ENCODE measurements at places on chromosomes 7 and 10. TPM values are rescaled to one million over a fixed set of nuclear protein-coding genes. Genes with fewer than 3 reads are reported as not detected.

The PRSS1 gene
- not detected for total RNA-seq

The FXYD4 gene
- total RNA-seq = not detected

The VIPR2 gene
- total RNA-seq = 0.74 TPM

The NEUROG3 gene
- not detected for total RNA-seq

The FKBP6 gene
- total RNA-seq = under 0.01 TPM

The METTL27 gene
- 2.3 TPM for total RNA-seq

The PSPH gene
- total RNA-seq = 113 TPM

The PDZD7 gene
- total RNA-seq = 0.42 TPM

The BMS1 gene
- total RNA-seq = 34.9 TPM

The TMEM140 gene
- total RNA-seq = 1.2 TPM

The AKR1C4 gene
- total RNA-seq = not detected

The LRRC4 gene
- total RNA-seq = 0.51 TPM

The TMEM213 gene
- not detected for total RNA-seq

The ABCB4 gene
- total RNA-seq = 1.5 TPM

The PWWP2B gene
- 6.7 TPM for total RNA-seq

DNA sequence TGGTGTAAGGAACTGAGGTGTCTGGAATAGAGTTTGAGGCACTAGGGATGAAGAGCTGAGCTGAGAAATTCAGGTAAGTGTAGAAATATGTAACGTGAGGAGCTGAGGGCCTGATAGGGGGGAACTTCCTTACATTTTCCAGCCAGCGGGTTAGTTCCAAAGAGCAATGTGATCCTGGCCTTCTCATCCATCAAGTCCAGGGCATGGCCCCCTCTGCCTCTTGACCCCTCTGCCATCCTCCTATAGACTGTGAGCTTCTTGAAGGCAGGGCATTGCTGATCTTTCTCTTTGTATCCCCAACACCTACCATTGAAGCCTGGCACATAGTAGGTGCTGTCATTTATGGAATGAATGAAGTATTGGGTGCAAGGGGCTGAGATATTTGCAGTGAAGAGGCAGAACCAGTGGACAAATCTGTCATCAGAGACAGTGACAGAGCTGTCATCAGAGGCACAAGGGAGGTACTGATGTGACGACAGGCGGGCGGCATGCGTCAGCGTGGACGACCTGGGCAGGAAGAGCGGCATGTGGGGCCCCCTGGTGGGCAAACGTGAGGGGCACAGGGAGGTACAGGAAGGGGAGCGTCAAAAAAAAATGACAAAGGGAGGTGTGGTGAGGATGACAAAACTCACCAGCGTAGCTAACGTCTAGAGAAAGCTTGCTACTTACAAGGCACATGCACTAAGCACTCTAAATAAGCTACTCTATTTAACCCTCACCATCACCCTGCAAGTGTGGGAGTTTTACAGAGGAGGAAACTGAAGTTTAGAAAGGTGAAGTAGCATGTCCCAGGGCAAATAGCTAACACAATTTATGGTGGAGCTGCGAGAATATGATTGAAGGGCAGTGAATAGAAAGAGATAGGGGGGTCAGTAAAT, 5.2 kb upstream of the CAMK2G start:
- peak; percentile 87 for DNase-seq

DNA sequence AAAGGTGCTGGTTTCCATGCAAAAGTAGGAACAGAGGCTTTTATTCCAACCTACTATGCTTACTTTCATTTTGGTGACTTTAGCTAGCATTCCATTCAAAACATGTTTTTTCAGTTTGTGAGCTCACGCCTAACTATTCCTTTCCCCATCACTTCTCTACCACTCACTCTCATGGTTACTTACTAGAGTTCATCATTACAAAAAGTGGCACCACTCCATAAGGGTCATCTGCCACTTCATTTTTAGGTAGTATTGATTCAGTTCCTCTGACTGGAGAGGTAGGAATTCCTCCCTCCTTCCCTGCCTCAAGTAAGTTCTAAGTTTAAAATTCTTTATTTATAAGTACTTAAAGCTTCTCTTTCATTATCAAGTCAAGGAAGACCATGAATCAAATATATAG, 543.1 kb downstream of the HTR7 start:
- no peak for DNase-seq

DNA sequence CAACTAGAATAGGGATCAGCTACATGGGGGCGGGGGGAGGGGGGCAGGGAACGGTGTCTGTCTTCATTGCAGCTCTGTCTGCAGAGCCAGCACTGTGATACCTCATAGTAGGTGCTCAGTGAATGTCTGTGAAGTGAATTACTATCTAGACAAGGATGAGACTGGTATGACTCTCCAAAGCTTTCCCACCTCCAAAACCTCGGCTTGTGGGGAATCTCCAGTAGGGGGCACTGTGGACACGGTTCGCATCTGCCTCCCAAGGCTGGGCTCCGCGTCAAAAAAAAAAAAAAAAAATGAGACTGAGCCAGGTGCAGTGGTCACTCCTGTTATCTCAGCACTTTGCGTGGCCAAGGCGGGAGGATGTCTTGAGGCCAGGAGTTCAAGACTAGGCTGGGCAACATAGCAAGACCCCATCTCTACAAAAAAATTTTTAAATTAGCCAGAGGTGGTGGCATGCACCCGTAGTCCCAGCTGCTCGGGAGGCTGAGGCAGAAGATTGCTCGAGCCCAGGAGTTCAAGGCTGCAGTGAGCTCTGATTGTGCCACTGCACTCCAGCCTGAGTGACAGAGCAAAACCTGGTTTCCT, 9.6 kb downstream of the TRIM56 start:
- DNase-seq = peak; percentile 82

DNA sequence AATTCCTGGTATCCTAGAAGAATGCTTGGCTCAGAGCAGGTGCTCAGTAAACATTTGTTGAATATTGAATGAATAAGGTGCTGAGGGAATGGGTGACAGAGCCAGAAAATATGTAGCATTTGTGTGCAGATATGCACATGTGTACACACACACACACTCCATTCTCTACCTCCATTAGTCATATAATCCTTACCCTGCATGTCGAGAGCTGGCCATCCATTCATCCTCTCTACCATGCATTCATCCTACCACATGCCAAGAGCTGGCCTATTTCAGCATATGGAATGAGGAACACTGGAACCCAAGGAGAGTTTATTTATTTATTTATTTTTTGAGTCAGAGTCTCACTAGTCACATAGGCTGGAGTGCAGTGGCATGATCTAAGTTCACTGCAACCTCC, 284.8 kb downstream of the PLXNA4 start:
- DNase-seq = peak; percentile 30

DNA sequence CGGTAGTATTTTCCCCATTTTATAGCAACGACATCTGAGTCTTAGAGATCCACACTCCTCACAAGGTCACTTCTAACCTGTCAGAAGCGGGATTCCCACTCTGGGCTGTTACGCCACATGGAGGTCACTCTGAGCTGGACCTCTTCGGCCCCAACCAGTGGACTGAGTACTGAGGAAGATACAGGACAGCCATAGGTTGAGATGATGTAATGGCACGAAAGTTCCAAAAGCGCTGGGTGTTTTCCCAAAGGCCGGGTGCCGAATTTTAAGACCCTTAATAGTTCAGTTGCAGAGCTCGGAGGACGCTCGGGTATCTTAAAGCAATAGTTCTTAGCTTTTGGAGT, 699 bp downstream of the GHITM start:
- no peak for DNase-seq

- DNase-seq = no peak
Observed at GRCh38 chr10:50615658-50616057, 8.1 kb downstream of the SGMS1 start.

GRCh38 chr7:107392830-107393229, 77.0 kb upstream of the GPR22 start:
- DNase-seq = no peak

GRCh38 chr10:80518807-80519360, 18.8 kb upstream of the SH2D4B start:
- no peak for DNase-seq

GRCh38 chr10:61487506-61487905, 34.3 kb upstream of the TMEM26 start:
- peak; percentile 18 for DNase-seq

DNA sequence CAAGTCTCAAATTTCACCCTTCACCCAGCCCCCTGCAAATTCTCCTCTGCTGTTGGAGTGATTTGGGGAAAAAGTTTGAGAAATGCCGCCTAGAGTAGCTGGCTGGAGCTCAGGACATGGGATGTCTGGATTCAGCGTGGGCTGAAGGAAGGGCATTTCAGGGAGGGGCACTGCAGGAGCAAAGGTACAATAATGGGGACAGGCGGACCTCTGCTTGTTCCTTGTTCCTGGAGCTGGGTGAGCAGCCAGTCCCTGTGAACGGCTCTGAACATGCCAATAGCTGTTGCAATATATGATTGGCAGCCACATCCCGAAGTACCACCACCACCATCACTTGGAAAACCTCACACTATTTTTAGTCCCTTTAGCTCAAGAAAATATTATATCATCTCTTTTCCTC, 23.4 kb downstream of the ADRA2A start:
- no peak for DNase-seq

GRCh38 chr10:79937701-79938151, 11.2 kb downstream of the SFTPD start:
- DNase-seq = no peak

GRCh38 chr7:52962402-52963076, 72.9 kb upstream of the POM121L12 start:
- no peak for DNase-seq

- DNase-seq = peak; percentile 98
Observed at GRCh38 chr7:73978661-73979563, 49.1 kb upstream of the ELN start.

GRCh38 chr10:26881600-26882331, 21.0 kb upstream of the ABI1 start:
- peak; percentile 42 for DNase-seq

DNA sequence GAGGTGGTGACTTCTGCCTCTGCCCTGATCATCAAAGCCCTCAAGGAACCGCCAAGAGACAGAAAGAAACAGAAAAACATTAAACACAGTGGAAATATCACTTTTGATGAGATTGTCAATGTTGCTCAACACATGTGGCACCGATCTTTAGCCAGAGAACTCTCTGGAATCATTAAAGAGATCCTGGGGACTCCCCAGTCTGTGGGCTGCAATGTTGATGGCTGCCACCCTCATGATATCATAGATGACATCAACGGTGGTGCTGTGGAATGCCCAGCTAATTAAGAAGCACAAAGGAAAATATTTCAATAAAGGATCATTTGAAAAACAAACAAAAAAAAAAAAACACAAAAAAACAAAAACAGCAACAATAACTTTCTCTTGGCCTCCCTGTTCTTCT, 59.5 kb upstream of the TOMM7 start:
- DNase-seq = no peak

- no peak for DNase-seq
Observed at GRCh38 chr10:49082766-49083165, 32.6 kb downstream of the VSTM4 start.

DNA sequence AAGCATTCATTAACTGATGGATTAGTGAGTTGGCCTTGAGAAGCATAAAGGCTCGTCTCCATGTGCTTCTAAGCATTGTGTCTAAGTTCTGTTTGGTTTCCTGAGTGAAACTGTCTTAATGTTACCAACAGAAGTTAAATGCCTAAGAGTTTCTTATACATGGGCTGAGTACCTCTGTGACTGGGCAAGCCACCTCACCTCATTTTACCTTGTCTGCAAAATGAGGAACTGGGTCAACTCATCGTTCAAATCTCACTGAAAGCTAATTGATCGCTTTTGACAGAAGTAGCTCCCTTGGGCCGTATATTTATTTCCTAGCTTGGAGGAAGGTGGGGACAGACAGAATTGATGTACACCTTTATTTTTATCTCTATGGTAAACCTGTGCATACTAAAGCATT, 88.9 kb downstream of the TCF7L2 start:
- no peak for DNase-seq

GRCh38 chr7:150451833-150452461, 1.5 kb downstream of the GIMAP8 start:
- no peak for DNase-seq

DNA sequence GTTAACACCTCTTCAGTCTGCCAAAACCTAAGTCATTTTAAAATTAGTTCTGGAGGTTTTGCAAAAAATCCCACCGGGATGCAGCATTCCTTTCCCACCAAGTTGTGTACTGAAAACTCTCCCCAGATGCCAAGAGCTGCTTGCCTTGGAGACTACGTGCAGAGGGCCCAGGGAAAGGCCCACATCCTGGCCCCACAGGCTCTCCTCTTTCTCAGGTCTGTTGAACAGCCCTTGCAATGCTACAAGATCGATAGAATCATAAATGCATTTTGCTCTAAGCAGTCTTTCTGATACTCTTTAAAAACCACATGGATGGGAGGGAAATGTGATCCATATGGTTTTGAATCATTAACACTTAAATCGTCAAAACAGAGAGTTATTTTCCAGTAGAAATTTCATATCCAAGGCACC, 126.7 kb upstream of the ZMIZ1 start:
- no peak for DNase-seq

GRCh38 chr10:34798654-34799053, 16.4 kb downstream of the PARD3 start:
- no peak for DNase-seq

DNA sequence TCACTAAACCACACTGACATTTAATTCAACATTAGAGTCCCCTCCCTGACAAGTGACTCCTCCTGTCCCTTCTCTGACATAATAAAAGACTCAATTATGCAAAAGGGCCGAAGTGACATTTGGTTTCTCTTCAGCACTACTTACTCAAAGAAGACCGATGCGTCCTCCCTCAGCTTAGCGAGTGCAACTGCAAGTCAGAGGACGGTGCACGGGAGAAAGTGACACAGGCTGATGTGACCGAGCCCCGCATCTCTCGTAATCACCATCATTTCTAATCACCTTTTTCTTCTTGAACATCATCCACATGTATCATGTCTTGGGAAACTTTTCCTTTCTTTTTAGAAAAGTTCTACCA, 155.7 kb downstream of the TCERG1L start:
- DNase-seq = no peak

GRCh38 chr7:149719050-149719899, 54.1 kb downstream of the ZNF467 start:
- peak; percentile 89 for DNase-seq

GRCh38 chr10:110647136-110647430, 2.9 kb downstream of the RBM20 start:
- no peak for DNase-seq

DNA sequence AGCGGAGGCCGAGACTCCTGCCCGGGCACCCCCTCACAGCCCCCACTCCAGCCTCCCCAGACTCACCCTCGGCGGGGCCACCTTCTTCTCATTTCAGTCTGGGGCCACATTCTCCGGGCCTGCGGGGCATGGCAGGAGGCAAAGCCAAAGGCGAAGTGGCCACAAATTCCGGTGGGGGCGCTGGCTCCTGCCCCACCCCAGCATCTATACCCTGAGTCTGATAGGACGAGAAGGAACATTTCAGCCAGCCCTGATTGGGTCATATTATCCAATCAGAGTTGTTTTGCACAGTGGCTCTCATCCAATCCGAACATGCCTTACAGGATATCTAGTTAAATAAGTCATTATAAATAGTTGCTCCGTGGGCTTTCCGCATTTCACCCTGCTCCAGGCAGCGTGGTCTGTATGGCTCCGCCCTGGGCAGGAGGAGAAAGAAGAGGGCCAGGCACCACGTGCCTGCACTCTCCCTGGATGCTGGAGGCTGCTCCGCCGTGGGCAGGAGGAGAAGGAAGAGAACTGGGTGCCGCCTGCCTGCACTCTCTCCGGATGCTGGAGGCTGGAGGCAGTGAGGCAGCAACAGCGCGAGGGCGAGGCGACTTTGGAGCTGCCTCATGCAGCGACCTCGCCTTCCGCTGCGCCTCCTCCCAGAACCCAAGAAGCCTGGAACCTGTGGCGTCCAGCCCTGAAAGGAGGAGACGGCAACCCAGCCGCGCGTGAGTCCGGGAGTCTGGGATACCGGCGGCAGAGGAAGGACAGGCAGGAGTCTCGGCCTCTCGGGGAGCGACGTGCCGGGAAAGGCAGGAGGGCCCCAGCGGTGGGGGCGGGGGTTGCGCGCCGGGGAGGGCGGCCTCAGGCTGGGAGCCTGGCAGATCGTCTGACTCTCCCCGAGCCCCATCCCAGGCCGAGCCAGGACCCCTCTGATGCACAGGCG, 162.9 kb downstream of the ZNF33B start:
- DNase-seq = peak; percentile 67

Measured in Daoy (cell line).